B cell (primary cell): ENCODE measurements at places on chromosomes 6 and 20. TPM values are rescaled to one million over a fixed set of nuclear protein-coding genes. Genes with fewer than 3 reads are reported as not detected.
A peak's percentile ranks its signal among the peaks of the same experiment; 100 is the strongest.

SIM1 gene
- total RNA-seq, result not detected in 2 replicates

TPX2 gene
- 0.30 and 0.41 TPM in 2 replicates for total RNA-seq

OXT gene
- total RNA-seq, result 1.4 and 1.7 TPM in 2 replicates

RSPO3 gene
- not detected in 2 replicates for total RNA-seq

MATN4 gene
- total RNA-seq, result not detected in 2 replicates

PRDM1 gene
- 6.9 and 8.5 TPM in 2 replicates for total RNA-seq

FAM209B gene
- 1.9 and 2.2 TPM in 2 replicates for total RNA-seq

ETV7 gene
- 0.46 and 0.96 TPM in 2 replicates for total RNA-seq

LRRC73 gene
- 0.99 and 1.2 TPM in 2 replicates for total RNA-seq

SLC22A16 gene
- not detected in 2 replicates for total RNA-seq

CYP24A1 gene
- total RNA-seq, result not detected in 2 replicates

SLA2 gene
- total RNA-seq, result 0.58 and 0.76 TPM in 2 replicates

- DNase-seq, result no peak
Observed at GRCh38 chr6:103140308-103141027, 1719.3 kb downstream of the HACE1 start.

DNA sequence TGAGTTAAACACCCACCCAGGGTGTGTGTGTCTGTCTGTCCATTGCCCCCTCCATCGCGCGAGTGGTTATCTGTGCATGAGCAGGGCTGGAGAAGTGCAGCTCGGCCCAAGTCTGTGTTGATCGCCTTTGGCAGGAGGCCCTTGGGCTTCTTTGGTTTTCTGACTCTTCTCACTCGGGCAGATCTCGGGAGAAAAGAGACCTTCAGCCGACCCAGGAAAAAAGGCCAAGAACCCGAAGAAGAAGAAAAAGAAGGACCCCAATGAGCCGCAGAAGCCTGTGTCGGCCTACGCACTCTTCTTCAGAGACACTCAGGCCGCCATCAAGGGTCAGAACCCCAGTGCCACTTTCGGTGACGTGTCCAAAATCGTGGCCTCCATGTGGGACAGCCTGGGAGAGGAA lies 132.9 kb downstream of the JPH2 start:
- DNase-seq, result no peak

DNA sequence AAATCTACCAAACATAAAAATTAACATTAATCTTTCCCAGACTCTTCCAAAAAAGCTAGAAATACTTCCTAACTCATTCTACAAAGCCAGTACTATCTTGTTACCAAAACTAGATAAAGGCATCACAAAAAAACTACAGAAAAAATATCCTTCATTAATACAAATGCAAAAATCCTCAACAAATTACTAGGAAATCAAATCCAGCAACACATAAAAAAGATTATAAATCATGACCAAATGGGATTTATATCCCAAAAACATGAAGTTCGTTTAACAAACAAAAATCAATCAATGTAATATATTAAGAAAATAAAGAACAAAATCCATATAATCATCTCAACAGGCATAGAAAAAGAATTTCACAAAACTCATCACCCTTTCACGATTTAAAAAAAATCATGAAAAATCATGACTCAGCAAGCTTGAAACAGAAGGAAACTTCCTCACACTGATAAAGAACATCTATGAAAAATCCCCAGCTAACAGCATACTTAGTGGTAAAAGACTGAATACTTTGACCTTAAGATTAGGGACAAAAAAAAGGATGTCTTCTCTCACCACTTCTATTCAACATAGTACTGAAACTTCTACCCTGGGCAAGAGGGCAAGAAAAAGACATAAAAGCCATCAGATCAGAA lies 43.2 kb downstream of the RANBP9 start:
- no peak for DNase-seq

DNA sequence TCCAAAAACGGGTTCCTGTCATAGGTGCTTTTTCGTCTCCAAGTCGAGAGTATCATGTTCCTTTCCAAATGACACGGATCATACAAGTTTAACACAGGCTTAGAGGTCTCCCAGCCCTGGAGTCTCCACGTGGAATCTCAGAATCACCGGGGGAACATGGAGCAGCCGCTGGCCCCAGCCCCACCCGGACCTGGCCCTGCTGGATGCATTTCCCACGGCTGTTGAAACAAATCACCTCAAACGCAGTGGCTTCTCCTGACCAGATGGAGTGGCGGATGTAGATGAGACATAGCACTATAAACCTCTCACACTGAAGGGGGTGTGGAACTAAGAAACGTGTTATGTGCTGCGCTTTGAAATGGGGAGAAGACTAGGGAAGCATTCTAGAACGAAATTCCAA lies 70.0 kb upstream of the FRMD1 start:
- DNase-seq, result no peak

GRCh38 chr6:30554962-30555815 lies 1.1 kb downstream of the GNL1 start:
- DNase-seq, result peak; percentile 35

GRCh38 chr6:160293844-160294243 lies 35.2 kb upstream of the SLC22A2 start:
- DNase-seq, result no peak

DNA sequence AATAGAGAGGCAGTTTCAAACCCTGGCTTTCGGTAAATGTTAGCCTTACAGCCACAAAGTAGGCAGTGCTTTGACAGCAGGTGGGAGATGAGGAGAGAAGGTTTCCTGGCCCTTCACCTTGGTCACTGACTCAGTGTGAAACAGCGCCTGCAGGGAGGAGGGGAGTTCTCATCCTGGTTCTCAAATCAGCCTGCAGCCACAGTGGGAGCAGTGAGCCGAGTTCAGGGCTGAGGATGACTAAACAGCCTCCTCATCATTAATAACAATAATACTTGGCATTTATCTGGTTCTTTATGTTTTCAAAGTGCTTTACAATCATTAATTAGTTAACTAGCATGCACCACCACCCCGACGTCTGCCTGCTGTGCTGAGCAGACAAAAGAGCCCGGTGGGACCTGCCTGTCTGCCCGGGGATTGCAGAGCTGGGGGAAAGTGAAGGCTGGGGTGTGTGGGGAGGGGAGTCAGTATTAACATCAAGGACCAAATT lies 59.6 kb downstream of the PRDM1 start:
- DNase-seq, result no peak

DNA sequence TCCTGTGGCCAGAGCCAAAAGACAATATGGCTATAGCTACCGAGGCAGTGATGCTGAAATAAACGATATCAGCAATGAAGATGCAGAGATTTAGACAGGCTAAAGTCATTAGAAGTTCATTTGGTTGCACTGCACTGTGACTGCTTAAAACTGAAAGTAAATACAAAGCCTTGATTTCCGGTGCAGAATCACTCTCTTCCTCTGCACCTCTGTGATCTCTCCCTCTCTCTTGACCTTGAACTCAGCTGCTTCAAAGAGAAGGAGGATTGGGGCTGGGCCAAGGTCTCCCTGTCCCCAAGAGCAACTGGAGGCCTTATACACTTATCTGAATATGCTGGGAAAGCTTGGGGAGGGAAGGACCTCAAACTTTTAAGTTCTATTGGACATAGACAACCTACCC lies 34.6 kb upstream of the SPACA1 start:
- DNase-seq, result peak; percentile 28

- DNase-seq, result no peak
Observed at GRCh38 chr6:33724102-33725023, 12.9 kb upstream of the UQCC2 start.

DNA sequence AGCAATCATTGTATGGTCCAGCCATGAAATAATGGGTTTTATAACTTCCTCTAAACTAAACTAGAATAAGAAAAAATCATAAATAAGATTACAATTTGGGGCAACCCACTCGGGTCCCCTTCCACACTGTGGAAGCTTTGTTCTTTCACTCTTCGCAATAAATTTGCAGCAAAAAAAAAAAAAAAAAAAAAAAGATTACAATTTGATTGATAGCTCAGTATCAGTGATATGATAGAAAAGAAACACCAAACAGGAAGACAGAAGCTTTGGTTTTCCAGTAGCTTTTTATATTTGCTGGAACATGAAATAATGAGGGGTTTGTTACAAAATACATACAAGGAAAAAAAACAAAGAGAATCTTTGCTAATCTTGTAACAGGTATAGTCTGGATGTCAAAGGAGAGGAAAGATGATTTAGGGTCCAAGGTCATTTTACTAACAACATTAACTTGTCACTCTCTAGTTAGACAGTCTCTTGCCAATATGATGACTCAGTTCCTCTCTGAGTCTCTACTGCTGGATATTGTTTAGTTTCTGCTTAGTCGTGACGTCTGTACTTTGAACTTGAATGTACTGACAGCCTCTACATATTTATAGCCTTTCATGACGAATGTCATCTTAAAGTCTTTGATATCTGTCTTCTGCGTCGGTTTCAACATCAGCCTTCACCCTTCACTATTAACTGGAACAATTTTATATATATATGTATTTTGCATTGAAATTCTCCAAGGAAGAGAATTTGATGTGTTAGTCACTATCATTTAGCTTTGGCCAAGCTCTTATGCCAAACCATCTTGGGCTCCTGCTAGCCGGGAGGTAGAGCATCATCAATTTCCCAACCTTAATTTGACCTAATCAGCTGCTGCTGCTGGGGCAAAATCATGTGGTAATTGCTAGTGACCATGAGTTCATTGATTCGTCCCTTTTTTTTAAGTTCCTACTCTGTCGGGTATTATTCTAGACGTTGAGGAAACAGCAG lies 213.1 kb upstream of the STXBP5 start:
- DNase-seq, result no peak

GRCh38 chr20:15099130-15099529 lies 761.7 kb upstream of the FLRT3 start:
- no peak for DNase-seq

- DNase-seq, result no peak
Observed at GRCh38 chr6:13725570-13725969, 13.9 kb upstream of the RANBP9 start.

DNA sequence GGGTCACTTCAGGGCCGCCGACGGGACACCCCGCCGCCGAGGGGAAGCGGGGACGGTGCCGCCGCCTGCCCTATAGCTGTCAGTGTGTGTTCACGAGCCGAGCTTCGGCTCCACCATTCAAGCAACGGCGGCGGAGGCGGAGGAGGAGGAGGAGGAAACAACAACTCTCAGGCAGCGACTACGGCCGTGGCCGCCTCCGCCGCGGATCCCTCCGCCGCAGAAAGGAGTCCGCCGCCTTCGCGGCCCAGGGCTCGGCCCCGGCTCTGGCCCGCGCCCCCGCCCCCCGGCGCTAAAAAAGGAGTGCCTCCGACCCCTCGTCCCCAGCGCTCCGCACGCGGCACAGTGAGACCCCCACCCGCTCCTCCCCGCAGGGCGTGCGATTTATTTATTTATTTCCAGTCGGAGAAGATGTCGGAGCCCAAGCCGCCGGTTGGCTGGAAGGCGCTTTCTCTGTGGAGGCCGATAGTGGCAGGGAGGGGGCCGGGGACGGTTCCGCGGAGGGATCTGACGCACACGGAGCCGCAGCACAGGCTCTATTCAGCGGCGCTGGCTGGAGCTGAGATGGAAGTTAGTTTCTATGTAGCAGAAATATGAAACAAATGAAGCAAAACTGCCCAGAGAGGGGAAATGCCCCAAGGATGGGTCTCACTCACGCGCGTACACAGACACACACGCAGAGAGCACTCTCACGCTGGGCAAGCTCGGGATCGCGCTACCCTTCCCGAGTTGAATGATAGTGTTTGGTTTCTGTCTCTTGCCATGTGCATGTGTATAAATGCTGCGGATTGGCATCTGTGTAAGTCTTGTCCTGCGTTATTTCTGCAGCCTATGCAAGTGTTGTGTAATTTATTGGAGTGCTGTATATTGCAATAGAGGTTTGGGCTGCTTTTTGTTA lies at the start of gene PHIP:
Gene PHIP (minus strand): TSS at position 180 of the 895 bp plus-strand sequence. CDS start 186 bp downstream, outside the sequence.
- peak; percentile 98 for DNase-seq

DNA sequence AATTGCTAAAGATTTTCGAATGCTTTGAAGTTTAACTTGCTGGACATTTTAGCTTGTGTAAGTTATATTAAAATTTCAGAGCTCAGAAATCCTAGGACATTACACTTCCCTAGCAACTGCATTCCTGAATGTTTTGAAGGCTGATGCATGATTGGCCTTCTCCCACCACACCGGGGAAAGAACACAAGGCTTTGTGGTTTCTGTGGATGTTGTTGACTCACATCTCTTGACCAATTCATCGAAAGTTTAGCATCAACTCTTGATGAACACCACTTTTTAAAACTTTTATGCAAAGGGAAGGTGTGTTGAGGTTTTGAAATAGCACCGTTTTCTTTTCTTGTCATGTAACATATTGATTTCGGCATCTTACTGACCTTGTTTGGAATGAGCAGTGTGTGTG lies 81.1 kb downstream of the RIMS1 start:
- DNase-seq, result no peak

DNA sequence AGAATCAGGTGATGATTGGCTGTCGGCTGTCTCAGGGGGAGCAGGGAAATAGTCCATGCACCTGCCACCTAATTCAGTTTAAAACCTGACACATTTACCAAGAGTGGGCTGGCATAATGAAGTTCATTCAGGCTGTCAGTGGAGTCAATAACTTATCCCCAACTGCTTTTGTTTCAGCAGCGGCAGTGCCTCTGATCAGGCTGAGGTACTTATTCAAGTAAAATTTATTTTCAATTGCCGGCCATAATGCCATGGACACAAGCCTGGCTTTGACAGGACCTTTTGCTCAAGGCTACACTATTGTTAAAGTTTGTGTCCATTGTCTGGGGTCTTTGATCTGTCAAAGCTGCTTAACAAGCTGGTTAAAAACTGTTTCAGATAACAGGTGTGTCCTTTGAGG lies 20.6 kb downstream of the OLIG3 start:
- DNase-seq, result no peak

DNA sequence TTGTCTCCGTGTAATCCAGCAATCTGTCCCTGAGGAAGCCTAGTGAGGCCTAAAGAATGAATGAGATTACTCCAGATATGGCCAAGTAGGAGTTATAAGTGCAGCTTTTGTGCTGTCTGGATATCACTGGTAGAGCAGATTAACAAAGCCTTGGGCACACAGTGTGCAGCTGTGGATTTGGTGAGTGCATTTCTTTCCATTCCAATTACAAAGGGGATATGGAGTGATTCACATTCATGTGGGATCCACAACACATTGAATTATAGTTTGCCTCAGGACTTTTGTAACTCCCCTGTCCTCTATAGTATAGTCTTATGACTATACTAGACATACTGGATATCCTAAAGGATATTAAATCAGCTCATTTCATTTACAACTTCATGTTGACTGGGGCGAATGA lies 47.1 kb downstream of the HLA-F start:
- DNase-seq, result no peak

- peak; percentile 18 for DNase-seq
Observed at GRCh38 chr20:18628330-18628920, 40.6 kb downstream of the DTD1 start.

- DNase-seq, result no peak
Observed at GRCh38 chr6:11013721-11014070, 30.4 kb downstream of the ELOVL2 start.

DNA sequence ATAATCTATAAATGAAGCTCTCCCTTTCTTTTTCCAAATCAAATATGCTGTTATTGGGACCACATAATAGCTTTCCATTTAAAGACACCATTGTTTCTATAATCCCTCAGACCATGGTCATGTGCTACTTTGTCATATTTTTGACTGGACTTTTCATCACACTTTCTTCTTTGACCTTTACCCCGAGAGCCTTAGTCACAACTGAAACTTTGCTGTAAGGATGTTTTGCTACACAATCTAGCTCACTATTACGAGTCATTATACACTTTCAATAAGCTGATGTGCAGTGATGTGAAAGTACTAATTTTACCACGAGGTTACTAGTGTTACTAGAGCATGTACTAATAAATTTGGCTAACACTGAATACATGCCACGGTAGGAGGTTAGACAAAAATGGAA lies 367.2 kb upstream of the RUNX2 start:
- no peak for DNase-seq

GRCh38 chr6:56890683-56891429 lies 64.1 kb upstream of the BEND6 start:
- DNase-seq, result no peak
